Body of pancreas (tissue), 4 donors: ENCODE measurements at places on chromosomes 11 and 22.
A peak's percentile ranks its signal among the peaks of the same experiment; 100 is the strongest.

DNA sequence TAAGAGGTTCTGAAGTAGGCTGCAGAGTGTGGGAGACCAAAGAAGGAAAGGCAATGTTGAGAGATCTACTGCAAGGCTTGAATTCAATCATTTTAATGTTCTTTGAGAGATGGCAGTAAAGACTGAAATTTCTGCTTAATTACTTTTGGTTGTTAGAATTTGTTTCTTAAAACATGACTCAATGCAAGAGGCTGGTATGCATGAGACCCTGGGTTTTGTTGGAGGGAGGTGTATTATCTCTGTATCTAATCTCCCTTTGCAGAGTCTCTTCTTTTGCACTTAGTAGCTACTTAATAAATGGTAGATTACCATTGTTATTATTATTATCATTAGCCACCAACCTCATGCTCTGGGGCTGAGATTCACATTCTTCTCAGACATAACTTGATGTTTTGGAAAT is 87.4 kb upstream of the DRD2 start:
- no peak for DNase-seq
- no peaks in the 10 kb centered on the region for H3K36me3 ChIP-seq
- no peak overlapping the region for H3K4me3 ChIP-seq
- H3K27ac ChIP-seq: no peak overlapping the region
- no peaks in the 10 kb centered on the region for H3K27me3 ChIP-seq

DNA sequence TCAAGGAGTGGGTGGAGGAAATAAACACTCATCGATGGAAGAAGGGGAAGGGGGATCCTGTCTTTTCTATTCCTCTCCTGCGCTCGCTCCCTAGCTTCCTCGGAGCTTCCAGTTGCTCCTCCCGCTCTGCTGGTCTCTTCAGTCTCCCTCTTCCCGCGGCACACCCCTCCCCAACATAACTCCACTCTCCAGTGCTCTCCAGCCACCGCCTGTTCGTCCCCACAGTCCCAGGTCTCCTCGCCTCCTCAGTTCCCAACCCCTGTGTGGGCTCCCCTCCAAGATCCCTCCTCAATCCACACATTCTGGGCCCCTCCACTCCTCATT is 438 bp downstream of the ZW10 start:
- no peaks in the 10 kb centered on the region for H3K36me3 ChIP-seq
- H3K4me1 ChIP-seq: peaks cover 19% of the 10 kb centered on the region
- peak; percentile 26 for DNase-seq
- no peaks in the 10 kb centered on the region for H3K27me3 ChIP-seq
- H3K27ac ChIP-seq: no peak overlapping the region

GRCh38 chr22:35617137-35617755 is at the start of gene MB:
TSS of gene MB (minus strand) at chr22:35617329. CDS start at chr22:35617257, 72 bp downstream.
- peaks cover under 1% of the 10 kb centered on the region for H3K4me1 ChIP-seq
- no peak within 1 kb of the TSS for H3K27ac ChIP-seq
- no peaks in the 10 kb centered on the region for H3K27me3 ChIP-seq
- no peak within 1 kb of the TSS for H3K4me3 ChIP-seq
- no peak for DNase-seq

GRCh38 chr11:125211191-125211947 is 46.8 kb downstream of the PKNOX2 start:
- DNase-seq: no peak
- no peaks in the 10 kb centered on the region for H3K36me3 ChIP-seq

DNA sequence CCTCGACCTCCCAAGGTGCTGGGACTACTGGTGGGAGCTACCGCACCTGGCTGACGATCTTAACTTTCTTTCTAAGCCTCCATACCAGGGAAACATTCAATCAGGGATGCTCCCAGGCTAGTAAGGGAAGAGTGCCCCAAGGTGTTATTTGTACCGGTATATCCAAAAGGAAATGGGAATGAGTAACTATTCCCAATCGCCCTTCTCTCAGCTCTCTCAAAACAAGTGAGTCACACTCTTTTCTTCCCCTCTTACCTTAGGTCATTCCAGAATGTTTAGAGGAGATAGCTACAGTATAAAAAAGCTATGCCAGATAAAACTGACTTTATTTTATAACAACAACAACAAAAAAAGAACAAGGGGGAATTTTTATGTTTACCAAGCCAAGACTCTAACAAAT is 13.7 kb downstream of the DCDC1 start:
- no peaks in the 10 kb centered on the region for H3K4me1 ChIP-seq
- no peak for DNase-seq
- no peak overlapping the region for H3K4me3 ChIP-seq
- no peak overlapping the region for H3K27ac ChIP-seq

DNA sequence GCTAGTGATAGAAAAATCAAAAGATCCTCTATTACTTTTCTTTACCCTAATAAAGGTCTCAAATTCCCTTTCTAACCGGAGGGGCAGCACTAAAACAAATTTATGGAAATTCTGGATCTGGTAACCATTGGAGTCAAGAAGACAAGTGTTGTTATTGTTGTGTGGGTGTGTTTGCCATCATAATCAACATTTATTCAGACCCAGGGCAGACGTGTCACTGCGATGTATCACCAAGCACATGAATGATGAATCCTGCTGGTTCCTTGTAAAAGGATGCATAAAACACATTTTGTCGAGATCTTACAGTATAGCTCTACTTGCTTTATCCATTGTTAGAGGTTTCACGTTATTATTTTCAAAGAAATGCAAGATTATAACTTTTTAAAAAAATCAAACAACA is 12.1 kb upstream of the FJX1 start:
- no peak for DNase-seq
- no peak overlapping the region for H3K4me3 ChIP-seq
- H3K27ac ChIP-seq: no peak overlapping the region
- no peaks in the 10 kb centered on the region for H3K36me3 ChIP-seq
- no peaks in the 10 kb centered on the region for H3K4me1 ChIP-seq

DNA sequence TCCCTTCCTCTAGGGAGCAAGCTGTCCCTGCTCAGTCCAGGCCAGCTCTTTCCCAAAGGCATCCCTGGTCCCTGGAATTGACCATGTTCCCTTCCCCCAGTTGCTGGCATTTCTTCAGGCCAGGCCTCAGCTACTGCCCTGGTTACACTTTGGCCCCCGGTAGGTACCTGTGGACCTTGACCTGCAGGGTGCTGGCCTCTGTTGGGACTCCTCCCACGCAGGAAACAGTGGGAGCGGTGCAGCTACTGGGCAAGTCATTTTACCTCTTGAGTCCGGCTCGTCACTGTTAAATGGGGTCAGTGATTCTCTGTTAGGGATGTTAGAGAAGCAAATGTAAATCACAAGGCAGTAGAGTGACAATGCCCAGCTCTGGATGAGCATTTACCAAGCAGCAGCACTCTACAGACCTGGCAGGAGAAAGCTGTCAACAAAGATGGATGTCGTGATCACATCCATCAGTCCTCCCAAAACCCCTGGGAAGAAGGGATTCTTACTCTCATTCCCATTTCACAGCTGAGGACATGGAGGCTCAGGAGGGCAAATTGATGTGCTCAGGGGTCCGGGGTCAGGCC is 16.9 kb downstream of the MYO7A start:
- no peaks in the 10 kb centered on the region for H3K36me3 ChIP-seq
- H3K27ac ChIP-seq: no peak overlapping the region
- peaks cover 13% of the 10 kb centered on the region for H3K4me1 ChIP-seq
- H3K27me3 ChIP-seq: no peaks in the 10 kb centered on the region
- no peak for DNase-seq
- H3K4me3 ChIP-seq: no peak overlapping the region

- H3K36me3 ChIP-seq: no peaks in the 10 kb centered on the region
- H3K27ac ChIP-seq: no peak overlapping the region
- DNase-seq: no peak
- H3K4me3 ChIP-seq: no peak overlapping the region
- H3K4me1 ChIP-seq: no peaks in the 10 kb centered on the region
Observed at GRCh38 chr11:59259867-59260475, 47.2 kb upstream of the MPEG1 start.
